ENCODE measurements at places on chromosomes 5 and 9.

DNA sequence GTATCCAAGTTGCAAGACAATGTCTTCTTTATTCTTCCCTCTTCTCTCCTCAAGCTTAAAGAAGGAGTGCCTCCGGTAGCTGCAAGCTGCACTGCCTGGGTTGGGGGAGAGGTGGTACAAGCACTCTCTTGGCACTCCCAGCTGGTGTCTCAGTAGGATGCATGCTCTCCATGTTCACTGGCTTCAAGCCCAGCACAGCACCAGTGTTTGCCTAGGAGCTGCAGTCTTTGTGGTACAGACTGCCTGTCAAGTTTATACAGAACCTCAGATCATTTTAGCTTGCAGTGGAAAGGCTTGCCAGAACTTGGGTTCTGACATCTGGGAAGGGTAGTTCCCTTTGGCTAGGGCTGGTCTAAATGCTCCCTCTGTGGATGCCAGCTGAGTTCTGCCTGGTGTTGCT, 505.6 kb downstream of the MAN2A1 start:
- DNase-seq, result no peak

GRCh38 chr9:129102791-129103594, 7.6 kb downstream of the CRAT start:
- DNase-seq, result peak; percentile 89

DNA sequence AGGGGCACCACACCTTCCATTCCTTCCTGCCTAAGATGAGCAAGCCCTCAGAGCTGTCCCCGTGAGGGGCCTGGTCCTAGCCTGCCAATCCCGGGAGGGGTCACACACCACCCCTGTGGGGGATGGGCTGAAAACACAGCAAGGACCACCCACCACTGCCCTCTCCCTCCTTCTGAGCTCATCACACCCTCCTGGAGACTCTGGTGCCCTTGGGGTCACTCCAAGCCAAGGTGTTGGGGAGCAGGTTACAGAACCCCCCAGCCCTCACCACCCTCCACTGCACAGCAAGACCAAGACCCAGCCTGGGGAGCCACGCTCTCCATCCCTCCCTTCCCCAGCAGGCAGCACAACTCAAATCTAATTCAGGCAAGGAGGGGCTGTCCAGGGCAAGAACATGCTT, 60.5 kb upstream of the PPP1R26 start:
- no peak for DNase-seq

DNA sequence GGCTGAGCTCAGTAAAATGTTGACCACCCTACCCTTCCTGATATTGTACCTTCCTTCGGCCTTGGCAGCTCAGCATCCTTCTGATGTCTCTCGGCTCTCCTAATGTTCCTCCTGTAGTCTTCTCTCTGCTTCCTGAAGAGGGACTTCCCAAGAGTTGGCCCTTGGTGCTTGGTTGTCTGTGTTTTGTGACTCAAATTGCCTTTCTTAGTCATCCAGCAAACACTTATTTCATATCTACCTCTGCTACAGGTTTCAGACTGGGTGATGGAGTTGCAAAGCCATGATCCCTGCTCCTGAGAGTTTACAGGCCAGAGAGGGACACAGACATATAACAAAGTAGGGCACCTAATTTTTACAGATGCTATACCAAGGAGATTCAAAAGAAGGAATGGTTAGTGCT, 70.1 kb downstream of the SV2C start:
- DNase-seq, result no peak

DNA sequence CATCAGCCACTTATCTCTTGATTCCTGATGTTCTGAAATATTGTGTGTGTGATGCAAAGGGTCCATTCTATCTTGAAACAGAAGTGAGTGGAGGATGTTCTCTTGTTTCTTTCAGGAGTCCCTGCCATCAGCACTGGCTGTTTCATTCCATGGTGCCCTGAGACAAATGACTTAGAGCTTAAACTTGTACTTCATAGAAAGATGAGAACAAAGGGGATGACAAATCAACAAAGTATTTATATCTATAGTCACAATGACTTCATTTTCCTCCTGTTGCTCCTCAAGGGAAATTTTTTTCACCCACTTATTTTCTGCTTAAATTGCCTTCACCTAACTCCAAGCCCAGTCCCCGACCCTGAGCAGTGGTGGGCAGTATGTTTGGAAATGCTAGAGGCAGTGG, 171.6 kb downstream of the TARS1 start:
- no peak for DNase-seq

DNA sequence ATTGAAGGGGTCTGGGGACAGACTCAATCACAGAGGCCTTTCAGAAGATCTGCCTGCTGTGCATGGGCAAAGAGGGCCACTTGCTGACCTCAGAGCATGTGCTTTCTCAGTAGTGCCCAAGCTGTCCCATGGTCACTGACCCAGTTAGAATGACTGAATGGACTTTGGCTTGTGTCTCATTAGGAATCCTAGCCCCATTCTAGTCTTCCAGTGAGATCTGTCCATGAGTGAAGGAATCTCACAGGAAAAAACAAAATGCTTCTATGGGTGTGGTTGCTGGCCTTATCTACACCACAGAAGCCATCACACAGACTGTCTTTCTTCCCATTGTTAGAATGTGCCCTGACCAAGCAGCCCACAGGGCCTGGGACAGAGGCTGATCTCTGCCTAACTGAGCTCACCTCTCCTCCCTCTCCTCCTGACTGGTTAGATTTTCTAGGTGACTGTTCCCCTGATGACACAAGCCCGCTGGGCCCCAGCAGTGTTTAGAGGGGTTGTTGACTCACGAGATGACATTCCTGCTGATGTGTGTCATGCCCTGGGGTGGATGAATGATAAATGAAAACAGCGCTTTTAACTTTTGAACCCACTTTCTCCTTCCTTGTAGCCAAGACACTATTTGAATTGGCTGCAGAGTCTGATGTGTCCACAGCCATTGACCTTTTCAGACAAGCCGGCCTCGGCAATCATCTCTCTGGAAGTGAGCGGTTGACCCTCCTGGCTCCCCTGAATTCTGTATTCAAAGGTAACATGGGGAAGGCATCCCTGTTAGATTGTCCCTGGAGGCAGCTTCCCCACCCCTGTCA, 24.8 kb downstream of the TGFBI start:
- no peak for DNase-seq

- DNase-seq, result no peak
These were observed 60.9 kb downstream of the ZNF354C start for GRCh38 chr5:179120951-179121666.

- DNase-seq, result no peak
These were observed 4.0 kb downstream of the CSF1R start for GRCh38 chr5:150082374-150082773.
